Nephron progenitor cell (in vitro differentiated cells): ENCODE measurements at places on chromosomes 7 and 10.
A peak's percentile ranks its signal among the peaks of the same experiment; 100 is the strongest.

DNA sequence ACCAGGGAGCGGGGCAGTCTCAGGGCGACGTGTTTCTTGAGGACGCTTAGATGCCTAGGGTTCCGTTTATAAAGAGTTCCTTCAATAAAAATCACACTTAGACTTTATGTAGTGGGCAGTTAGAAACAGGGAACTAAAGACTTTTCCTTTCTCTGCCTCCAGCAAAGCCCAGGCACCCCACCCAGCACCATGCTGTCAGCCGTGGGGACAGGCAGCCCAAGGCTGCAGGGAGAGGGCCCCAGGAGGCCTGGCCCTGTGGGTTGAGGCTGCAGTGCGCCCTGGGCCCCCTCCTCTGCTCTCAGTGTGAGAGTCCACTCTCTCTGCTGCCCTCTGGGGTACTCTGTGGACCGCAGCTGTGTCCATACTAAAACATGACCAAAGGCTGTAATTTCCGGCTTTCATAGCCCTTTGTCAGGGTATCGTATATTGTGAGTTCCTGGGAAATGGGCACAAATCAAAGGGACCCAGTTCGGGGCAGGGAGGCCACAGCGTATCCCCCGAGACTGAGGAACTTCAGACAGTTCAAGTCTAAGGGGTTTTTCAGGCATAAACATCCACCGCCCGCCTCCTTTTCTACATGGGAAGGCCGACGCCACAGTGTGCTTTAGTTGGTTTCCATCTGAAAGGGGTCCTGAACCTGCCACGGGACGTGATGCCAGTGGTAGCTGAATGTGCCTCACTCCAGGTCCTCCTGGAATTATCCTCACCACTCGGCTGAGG lies 59.7 kb downstream of the DNAJB6 start:
- peaks cover 3% of the 10 kb centered on the region for H3K27me3 ChIP-seq
- H3K4me3 ChIP-seq, result no peak overlapping the region
- H3K27ac ChIP-seq, result peak overlapping the region; percentile 22

- H3K27me3 ChIP-seq, result peaks cover 47% of the 10 kb centered on the region
- no peak overlapping the region for H3K4me3 ChIP-seq
- DNase-seq, result no peak
- H3K4me1 ChIP-seq, result peaks cover 12% of the 10 kb centered on the region
- no peak overlapping the region for H3K27ac ChIP-seq
- no peaks in the 10 kb centered on the region for H3K36me3 ChIP-seq
These were observed 102.1 kb upstream of the SHH start for GRCh38 chr7:155914341-155914740.

DNA sequence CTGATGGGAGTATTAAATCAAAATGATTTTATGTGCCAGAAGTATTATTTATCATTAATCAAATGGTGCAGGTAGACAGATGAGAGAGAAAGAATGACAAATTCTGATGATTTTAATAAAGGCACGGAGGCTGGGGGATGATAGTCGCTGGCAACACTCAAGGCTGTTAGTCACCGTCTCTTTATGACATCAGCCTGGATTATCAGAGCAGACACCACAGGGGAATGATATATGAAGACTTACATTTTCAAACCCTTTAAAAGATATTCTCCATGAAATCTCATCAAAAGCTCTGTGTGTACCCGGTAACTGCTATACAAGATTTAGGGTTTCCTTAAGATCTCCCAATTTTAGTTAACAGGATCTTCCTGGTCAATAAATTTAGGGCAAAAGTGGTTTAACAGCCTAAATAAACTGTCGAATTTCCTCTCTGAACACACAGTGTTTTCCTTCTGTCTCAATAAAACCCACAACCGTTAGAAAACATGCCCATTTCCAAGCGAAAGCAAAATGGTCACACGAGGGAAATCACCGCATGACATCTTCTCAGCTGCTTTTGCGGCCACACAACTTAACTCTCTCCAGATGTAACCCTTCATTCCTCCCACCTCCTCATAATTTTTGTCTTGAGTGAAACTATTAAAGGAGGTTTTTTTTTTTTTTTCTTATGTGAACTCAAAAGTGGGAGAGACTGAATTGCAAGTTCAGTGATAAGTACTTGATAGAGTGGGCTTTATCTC lies 133.2 kb upstream of the FAM171A1 start:
- H3K4me1 ChIP-seq, result peaks cover 31% of the 10 kb centered on the region
- H3K27ac ChIP-seq, result peak overlapping the region; percentile 95
- peaks cover 33% of the 10 kb centered on the region for H3K36me3 ChIP-seq
- H3K27me3 ChIP-seq, result peaks cover 9% of the 10 kb centered on the region
- H3K4me3 ChIP-seq, result no peak overlapping the region
- DNase-seq, result no peak

DNA sequence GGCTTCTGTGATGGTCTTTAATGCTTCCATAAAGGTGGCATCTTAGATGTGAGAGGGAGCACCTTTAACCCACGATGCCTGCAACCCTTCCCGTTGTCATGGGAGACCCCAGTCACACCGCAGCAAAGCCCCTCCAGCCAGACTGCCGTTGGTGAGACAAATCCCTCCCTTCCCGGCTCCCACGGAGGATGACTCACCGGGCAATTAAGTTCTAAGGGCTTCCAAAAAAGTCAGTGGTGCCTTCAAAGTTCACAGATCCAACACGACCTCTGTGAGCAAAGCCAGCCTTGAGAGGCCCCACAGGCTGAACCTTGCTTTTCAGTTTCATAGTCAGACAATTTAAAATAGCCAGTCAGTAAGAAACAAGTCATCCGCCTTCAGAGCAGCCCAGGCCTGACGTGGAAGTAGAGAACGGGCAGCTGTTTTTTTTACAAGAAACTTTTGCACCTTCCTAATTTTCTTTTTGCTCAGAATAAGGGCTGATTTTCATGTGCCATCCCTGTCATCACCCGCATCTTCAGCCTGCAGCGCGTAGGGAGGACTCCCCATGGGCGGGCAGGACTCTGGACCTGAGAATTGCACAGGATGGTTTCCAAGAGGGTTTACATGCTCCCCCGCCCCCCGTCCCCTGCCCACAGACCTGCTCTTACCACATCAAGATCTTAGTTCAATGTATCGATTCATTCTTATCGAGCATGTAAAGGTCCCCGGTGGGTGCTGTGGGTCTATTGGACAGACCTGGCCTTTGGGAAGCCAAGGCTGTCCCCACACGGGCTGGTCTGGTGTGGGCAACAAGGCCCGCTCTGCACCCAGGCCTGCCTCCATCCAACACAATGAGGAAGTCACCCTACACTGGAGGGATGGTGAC lies 333.9 kb downstream of the DNAJB6 start:
- peaks cover 15% of the 10 kb centered on the region for H3K27me3 ChIP-seq
- no peaks in the 10 kb centered on the region for H3K36me3 ChIP-seq
- peak overlapping the region; percentile 83 for H3K27ac ChIP-seq

DNA sequence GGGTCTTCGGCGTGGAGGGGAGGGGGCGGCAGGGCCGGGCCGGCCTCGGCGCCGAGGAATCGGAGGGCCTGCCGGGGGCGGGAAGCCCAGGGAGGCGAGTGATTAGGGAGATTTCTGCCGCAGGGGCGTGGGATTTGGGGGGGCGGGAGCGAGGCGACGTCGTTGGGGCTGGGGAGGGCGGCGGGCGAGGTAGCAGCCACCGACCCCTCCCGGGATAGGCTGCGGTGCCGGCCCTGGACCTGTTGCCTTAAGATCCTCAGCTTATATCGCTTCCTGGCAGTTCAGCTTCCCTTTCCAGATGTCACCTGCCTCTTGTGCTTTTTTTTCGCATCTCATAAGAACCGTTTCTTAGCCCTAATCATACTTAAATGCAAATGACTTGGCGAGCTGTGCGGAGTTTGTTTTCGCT lies 655 bp downstream of the LMTK2 start:
- DNase-seq, result peak; percentile 44
- H3K27ac ChIP-seq, result no peak overlapping the region
- H3K4me3 ChIP-seq, result peak overlapping the region; percentile 96
- H3K27me3 ChIP-seq, result peaks cover 10% of the 10 kb centered on the region
- H3K4me1 ChIP-seq, result peaks cover 37% of the 10 kb centered on the region

DNA sequence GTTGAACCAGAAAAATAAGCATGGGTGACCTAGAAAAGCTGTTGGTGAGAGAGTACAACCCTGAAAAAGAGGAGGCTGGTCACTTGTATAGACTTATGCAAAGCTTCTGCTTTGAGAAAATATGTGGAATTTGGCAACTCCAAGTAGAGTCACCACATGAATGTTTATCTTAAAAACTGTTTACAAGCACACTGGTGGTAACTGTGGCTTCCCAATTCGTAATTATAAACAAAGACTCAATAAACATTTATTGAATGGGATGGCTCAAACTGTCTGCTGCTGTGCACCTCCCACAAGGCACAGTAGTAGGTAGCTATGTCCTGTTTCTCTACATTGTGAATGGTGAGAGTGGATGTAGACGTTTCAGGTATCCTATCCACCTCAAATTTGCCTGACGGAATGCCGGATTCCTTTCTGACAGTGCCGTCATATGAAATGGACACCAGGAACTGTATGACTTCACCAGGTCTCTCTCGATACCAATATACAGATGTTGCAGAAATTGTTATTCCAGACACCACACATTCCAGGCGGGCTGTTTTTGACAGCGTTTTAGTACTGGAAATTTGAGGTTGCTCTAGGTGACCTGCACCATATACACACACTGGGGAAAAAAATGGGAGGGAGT lies 43.4 kb upstream of the TARP start:
- no peaks in the 10 kb centered on the region for H3K36me3 ChIP-seq
- H3K27me3 ChIP-seq, result no peaks in the 10 kb centered on the region
- no peak for DNase-seq
- H3K4me1 ChIP-seq, result peaks cover 21% of the 10 kb centered on the region
- H3K4me3 ChIP-seq, result no peak overlapping the region

DNA sequence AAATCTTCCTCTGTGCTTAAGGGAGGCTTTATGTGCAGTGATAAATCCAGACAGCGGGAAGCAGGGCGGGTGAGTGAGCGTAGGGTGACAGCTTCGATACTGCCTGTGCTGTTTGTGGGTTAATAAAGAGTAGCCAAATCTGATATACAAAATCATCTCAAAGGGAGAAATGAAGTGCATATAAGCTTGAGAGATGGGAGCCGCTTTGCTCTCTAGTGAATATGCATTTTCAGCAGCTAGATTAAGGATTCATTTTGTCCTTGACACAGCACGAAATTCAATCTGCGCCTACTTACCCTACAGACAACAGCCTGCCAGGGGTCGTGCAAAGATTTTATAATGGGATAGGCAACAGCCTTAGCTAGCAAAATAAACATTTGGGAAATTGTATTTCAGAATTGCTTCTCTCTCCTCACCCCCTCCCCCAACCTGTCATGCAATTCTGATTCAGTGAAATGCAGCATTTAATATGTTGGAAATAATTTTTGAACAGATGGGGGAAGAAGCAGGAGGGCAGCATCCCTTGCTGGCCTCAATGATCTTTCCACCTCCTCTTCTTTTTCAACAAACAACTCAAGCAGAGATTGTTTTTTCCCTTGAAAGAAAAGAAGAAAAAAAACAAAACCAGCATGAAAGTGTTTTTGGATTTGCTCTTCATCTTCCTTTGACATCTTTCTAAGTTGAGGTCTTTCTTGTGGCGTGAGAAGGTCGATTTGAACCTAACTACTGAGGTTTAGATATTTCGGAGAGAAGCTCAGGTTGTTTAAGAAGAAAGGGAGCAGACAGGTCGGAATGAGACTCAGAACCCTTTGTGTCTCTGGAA lies 117.9 kb downstream of the AOAH start:
- no peaks in the 10 kb centered on the region for H3K36me3 ChIP-seq
- peaks cover 49% of the 10 kb centered on the region for H3K4me1 ChIP-seq
- no peak for DNase-seq
- no peak overlapping the region for H3K4me3 ChIP-seq

DNA sequence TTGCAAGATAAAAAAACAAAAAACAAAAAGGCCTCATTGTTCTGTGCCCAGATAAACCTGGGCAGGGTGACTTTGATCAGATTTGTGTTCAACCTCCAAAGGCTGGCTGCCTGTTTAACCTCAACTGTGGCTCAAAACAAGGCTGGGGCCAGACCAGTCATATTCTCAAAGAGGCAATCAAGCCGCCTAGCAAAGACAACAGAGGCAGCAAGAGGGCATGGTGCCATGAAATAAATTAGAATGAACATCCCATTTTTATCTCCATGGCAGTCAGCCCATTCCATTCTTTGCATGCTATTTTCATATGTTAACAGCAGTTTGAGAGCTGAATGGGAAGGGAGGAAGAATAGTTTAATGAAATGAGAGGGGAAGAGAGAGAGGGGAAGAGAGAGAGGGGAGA lies 1150.3 kb downstream of the TYW1 start:
- H3K4me1 ChIP-seq, result no peaks in the 10 kb centered on the region
- DNase-seq, result no peak
- H3K4me3 ChIP-seq, result no peak overlapping the region
- no peak overlapping the region for H3K27ac ChIP-seq

- no peak overlapping the region for H3K4me3 ChIP-seq
- H3K27ac ChIP-seq, result no peak overlapping the region
- DNase-seq, result no peak
- H3K4me1 ChIP-seq, result peaks cover 55% of the 10 kb centered on the region
- H3K27me3 ChIP-seq, result peaks cover 13% of the 10 kb centered on the region
- H3K36me3 ChIP-seq, result no peaks in the 10 kb centered on the region
These were observed 499.7 kb upstream of the MKI67 start for GRCh38 chr10:128625926-128626325.

- peaks cover 6% of the 10 kb centered on the region for H3K27me3 ChIP-seq
- no peaks in the 10 kb centered on the region for H3K4me1 ChIP-seq
- DNase-seq, result no peak
- no peak overlapping the region for H3K27ac ChIP-seq
- H3K36me3 ChIP-seq, result no peaks in the 10 kb centered on the region
These were observed 18.4 kb downstream of the GIMAP5 start for GRCh38 chr7:150755473-150756099.

GRCh38 chr10:68334672-68335467 lies 2.1 kb upstream of the PBLD start:
- H3K4me3 ChIP-seq, result peak overlapping the region; percentile 98
- H3K27me3 ChIP-seq, result peaks cover 4% of the 10 kb centered on the region
- DNase-seq, result no peak
- H3K27ac ChIP-seq, result peak overlapping the region; percentile 69
- H3K4me1 ChIP-seq, result peaks cover 61% of the 10 kb centered on the region

DNA sequence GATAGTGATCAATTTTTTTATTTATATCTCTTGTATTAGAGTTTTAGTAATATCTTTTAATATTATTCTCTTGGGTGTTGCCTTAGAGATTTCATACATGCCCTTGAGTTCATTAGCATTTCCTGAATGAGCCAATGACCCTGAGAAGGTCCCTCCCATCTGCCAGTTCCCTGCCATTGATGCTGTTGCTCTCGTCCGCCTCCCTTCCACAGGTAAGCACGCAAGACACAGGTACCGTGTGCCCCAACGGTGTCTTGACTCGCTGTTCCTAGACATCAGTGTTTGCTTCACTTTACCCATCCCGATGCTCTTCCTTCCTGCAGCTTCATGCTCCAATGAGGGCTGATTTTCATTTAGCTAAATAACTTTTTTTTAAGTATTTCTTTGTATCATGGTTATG lies 19.7 kb upstream of the PWWP2B start:
- H3K27ac ChIP-seq, result no peak overlapping the region
- H3K4me1 ChIP-seq, result peaks cover 49% of the 10 kb centered on the region
- DNase-seq, result no peak
- peaks cover 33% of the 10 kb centered on the region for H3K36me3 ChIP-seq

- no peak overlapping the region for H3K27ac ChIP-seq
- no peak overlapping the region for H3K4me3 ChIP-seq
- H3K27me3 ChIP-seq, result no peaks in the 10 kb centered on the region
These were observed 23.8 kb downstream of the DHX32 start for GRCh38 chr10:125857185-125857760.

GRCh38 chr7:148964483-148965267 lies 63.6 kb downstream of the PDIA4 start:
- H3K27me3 ChIP-seq, result peaks cover 2% of the 10 kb centered on the region
- no peaks in the 10 kb centered on the region for H3K36me3 ChIP-seq
- no peak for DNase-seq
- H3K4me3 ChIP-seq, result peak overlapping the region; percentile 70
- H3K4me1 ChIP-seq, result peaks cover 29% of the 10 kb centered on the region

GRCh38 chr7:99829524-99830160 lies 1.8 kb downstream of the CYP3A43 start:
- no peak overlapping the region for H3K4me3 ChIP-seq
- H3K36me3 ChIP-seq, result no peaks in the 10 kb centered on the region
- no peak for DNase-seq
- H3K27ac ChIP-seq, result no peak overlapping the region
- peaks cover 10% of the 10 kb centered on the region for H3K4me1 ChIP-seq
- H3K27me3 ChIP-seq, result peaks cover 6% of the 10 kb centered on the region
